ENCODE measurements at places on chromosomes 11 and 22.

DNA sequence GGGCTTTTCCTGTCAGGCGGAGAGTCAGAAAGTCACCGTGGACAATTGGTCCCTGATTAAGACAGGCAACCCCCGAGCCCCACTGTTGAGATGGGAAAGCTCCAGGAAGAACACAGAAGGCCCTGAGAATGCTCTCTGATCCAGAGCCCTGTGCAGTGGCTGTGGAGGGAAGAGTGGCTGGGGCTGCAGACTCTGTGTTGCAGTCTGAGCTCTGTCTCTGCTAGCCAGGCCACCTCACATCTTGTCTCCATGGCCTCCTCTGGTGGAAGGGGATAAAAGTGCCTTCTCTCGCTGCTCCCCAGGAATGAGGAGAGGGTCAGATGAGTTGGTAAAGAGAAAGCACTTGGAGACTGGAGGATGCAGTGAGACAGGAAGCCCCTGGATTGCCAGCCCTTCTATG lies 141.2 kb downstream of the CEP164 start:
- no peak for DNase-seq

DNA sequence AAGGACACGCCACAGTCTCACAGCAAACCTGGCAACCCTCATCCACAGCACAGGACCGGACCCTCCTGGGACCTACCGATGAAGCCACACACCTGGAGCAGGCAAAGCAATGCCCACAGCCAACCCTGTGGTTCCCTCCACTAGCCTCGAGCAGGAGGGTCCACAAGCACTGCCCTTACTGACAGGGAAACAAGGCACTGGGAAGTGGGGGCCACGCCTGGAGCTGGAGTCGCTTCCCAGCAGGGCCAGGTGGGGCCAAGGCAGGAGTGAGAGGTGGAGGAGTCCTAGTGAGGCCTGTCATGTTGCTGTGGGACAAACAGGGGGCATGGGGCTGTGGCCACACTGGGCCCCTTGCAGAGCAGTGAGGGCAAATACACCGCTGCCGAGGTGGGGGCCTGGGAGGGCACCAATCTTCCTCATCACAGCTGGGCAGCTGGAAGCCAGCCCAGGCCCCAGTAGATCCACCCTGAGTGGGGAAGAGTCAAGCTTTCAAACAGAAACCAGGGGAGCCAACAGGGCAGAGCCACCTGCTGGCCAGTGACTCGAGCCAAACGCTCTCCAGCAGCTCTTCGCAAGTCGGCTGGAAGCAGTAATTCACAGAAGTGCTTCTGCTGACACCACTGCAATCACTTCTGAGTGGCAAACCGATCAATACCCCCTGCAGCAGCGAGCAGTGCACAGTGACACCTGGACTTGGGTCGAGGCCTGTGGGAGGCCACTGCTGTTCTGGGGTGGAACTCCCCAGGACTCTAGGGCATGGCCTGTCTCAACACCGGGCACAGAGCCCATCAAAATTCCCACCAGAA lies 13.7 kb downstream of the SULT4A1 start:
- DNase-seq, result no peak

DNA sequence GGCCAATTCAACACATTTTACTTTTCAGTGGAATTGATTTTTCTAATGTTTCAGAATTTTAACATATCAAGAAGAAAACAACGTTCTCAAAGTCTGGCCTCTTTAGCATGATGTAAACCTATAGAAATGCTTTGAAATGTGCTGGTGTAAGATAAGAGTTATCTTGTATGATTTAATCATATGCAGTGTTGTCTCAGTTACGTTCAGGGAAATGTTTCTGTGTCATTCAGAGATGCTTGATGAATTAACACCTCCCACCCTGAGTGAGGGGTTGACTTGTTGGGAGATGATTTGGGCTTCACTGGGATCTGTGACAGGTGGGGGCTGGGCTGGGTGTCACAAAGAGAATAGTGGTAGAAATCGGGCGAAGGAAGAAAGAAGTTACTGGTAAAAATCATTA lies 15.7 kb upstream of the MYO18B start:
- no peak for DNase-seq

- DNase-seq, result no peak
Observed at GRCh38 chr22:50269970-50270665, at the start of gene MAPK11. MAPK11 (minus strand) TSS chr22:50270380; CDS start chr22:50270292, 88 bp downstream.

DNA sequence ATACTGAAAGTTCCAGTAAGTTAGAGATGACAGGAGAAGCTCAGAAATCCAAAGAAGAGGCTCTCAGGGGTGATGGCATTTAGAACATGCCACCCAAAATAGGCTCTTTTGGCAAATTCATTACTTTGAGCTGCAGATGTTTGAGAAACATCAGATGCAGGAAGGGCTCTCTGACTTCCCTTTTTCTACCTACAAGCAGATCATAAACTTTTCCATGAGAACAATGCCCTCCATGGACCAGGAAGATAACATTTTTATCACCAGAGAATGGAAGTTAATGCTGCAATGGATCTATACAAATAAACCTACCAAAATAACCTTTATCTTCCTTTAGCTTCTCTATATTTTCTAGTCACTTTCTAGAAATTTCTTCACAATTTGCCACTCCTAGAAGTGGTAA lies 32.7 kb upstream of the FAR1 start:
- DNase-seq, result no peak

DNA sequence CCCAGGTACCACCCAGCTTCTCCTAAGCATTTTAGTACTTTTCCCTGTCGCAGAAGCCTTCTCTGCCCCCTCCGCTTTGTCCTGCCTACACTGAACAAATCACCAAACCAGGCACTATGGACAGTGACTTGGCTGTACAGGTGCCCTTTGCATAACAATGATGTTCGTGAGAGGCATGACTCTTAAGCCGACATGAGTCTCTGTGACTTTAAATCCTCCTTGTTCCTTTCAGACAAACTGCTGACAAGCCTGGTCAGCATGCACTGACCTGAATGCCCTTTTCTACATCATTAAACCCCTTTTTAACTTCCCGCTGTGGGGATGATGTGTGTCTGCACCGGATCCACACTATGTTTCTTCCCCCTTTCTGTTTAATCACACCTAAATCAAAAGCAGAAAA lies 16.6 kb downstream of the CAVIN3 start:
- no peak for DNase-seq

DNA sequence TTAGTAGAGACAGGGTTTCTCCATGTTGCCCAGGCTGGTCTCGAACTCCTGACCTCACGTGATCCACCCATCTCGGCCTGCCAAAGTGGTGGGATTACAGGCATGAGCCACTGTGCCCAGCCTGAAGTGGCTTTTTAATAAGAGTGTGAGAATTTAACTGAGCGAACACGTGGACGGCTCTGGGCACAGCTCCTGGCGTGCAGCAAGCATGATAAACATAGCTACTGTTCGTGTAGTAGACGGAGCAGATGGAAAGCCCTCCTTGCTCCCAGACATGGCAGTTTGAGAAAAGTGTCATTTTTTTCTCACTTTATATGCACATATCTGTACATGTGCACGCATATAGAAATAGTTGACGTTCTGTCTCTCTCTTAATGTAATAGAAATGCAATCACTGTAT lies 7.0 kb downstream of the EMID1 start:
- no peak for DNase-seq

GRCh38 chr11:71294846-71295600 lies 42.6 kb upstream of the SHANK2 start:
- DNase-seq, result no peak

GRCh38 chr11:56706486-56706885 lies 7.6 kb downstream of the OR9G1 start:
- DNase-seq, result no peak

DNA sequence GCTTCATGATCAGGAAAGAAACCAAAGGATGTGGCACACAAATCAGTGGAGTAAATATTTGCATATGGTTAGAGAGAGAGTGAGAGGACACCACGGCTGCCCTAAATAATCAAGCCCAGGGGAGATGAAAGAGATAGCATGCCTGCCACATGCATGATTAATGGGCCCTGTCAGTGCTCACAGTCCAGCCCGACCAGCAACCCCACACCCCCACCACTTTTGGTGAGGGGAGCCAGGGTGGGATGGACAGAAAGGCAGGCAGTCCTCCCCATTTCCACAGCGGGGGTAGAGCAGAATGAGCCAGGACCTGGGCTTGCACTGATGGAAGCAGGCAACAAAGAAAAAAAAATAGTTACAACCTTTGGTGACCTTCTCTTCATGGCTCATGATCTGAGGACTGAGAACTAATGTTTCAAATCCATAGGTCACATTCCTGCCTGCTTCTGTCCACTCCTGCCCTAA lies 545.0 kb downstream of the ETS1 start:
- no peak for DNase-seq

GRCh38 chr11:77660947-77661346 lies 23.4 kb upstream of the CLNS1A start:
- DNase-seq, result no peak

- no peak for DNase-seq
Observed at GRCh38 chr11:103798446-103798845, 238.0 kb upstream of the DDI1 start.

DNA sequence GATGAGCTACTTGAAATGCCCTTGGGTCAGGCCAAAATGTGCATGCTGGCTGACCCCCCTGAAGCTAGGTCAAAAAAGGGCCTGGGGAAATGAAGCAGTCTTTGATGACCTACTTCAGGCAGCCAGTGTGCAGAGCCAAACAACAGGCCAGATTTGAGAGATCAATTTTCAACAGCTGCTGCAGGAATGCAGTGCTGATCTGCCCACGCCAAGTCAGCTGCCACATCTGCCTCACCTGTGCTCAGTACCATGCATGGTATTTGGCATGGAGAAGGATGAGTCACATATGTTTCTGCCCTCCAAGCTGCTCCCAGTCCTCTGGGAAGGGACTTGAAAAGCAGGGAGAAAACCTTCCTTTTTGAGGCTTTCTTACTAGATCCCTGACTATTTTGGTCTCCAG lies 35.8 kb downstream of the MTNR1B start:
- no peak for DNase-seq

GRCh38 chr11:18265949-18266348 lies at the start of gene SAA1:
SAA1 (plus strand) TSS chr11:18266264; CDS start chr11:18266888, 624 bp downstream.
- no peak for DNase-seq

- no peak for DNase-seq
Observed at GRCh38 chr22:48167238-48167637, 1404.8 kb downstream of the TBC1D22A start.

- DNase-seq, result no peak
Observed at GRCh38 chr11:104015649-104016415, 20.6 kb upstream of the DDI1 start.

- DNase-seq, result no peak
Observed at GRCh38 chr11:35021589-35021988, 105.2 kb downstream of the PDHX start.

DNA sequence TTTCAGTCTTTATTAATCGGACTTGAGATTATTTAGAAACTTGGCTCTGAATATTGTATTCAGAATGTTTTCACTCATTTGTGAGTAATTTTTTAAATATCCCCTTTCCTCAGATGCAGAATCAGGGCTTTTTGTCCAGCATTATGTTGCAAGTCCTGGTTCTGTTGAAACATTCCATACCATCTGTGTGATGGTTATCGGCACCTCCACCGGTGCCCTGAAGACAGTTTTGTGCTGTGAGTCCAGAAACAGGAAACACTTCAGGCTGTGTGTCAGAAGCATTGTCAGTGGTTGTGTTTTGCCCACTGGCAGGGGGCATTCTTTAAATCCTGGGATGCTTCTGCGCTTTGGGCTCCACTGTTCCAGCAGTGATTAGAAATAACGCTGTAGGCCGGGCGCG lies 20.4 kb downstream of the CDPF1 start:
- DNase-seq, result no peak

GRCh38 chr11:119085437-119085847 lies 761 bp downstream of the HMBS start:
- no peak for DNase-seq

DNA sequence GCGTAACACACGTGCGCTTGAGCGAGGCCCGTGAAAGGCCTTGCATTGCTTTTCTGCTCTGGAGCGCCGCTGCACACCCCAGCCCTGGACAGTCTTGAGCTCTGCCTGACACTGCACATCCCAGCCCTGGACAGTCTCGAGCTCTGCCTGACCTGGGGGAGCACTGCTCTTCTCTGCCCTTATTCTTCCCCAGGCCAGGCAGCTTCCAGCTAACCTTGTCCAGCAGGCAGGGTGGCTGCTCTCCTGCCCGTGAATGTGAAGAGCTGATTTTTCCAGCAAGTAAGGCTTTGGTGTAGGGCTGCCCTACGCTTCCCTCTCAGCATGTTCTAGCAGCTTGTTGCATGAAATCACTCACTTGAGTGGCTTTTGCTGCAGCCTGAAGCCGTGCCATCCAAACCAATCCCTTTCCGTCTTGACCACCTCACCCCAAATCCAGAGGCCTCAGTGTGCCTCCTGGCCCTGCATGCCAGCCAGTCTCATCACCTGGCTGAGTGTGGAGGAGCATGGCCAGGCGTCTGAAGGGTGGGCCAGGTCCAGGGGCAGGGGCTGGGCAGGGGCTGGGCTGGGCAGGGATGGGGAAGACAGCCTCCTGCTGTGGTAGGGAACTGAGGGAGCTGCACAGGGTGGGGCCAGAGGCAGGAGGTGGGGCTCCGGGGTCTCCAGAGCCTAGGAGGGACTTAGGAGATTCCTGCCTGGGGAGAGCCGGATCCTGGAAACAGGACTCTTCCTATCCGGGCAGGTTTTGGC lies 89.5 kb upstream of the B3GAT1 start:
- DNase-seq, result no peak

DNA sequence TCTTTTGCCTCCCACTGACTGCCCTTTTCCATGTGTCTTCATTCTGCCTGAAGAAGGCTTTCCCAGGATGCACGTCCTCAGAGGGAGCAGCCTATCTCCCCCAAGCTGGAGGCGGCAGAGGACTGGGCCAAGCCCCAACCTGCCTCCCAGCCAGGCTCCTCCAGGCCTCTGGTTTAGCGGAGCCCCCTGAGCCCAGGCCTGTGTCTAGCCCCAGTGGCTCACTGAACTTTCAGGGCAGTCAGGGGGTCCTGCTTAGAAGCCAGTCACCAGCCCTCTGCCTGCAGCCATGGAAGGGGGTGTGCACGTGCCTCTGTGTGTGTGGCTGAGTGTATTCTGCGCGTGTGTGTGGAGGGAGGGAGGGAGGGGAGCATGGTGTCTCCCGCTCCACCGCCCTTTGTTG lies 10.4 kb upstream of the GRK2 start:
- no peak for DNase-seq

- DNase-seq, result no peak
Observed at GRCh38 chr22:47325249-47325648, 562.8 kb downstream of the TBC1D22A start.

GRCh38 chr22:46674906-46675305 lies 54.7 kb downstream of the GRAMD4 start:
- DNase-seq, result no peak

GRCh38 chr11:88494848-88495247 lies 157.3 kb upstream of the CTSC start:
- DNase-seq, result no peak

GRCh38 chr11:72668629-72669347 lies 5.4 kb downstream of the PDE2A start:
- DNase-seq, result no peak

DNA sequence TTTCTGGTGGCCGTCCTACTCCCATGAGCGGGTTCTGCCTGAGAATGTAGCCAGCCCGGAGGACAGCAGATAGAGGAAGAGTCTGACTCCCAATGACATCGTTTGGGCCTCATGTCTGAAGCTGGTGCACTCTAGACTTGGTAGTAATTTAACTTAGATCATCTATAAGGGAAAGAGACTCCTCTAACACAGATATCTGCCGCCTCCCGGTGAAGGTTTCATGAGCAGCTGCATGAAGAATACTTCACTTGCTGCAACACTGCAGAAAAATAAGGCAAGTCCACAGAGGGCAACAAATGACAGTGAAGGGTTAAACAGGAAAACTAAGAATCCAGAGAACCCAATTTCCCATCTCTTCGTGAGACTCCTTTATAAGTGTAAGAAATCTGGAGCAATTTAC lies 5.9 kb upstream of the ARL2 start:
- DNase-seq, result no peak
